Activated CD4-positive, alpha-beta memory T cell treated with anti-CD3 and anti-CD28 coated beads, Interleukin-2, amount 10 ng/mL, durations not matched to agents 7 days and 5 days (primary cell): ENCODE measurements at places on chromosomes 1 and 21. TPM values are rescaled to one million over a fixed set of nuclear protein-coding genes. Genes with fewer than 3 reads are reported as not detected.

DNA sequence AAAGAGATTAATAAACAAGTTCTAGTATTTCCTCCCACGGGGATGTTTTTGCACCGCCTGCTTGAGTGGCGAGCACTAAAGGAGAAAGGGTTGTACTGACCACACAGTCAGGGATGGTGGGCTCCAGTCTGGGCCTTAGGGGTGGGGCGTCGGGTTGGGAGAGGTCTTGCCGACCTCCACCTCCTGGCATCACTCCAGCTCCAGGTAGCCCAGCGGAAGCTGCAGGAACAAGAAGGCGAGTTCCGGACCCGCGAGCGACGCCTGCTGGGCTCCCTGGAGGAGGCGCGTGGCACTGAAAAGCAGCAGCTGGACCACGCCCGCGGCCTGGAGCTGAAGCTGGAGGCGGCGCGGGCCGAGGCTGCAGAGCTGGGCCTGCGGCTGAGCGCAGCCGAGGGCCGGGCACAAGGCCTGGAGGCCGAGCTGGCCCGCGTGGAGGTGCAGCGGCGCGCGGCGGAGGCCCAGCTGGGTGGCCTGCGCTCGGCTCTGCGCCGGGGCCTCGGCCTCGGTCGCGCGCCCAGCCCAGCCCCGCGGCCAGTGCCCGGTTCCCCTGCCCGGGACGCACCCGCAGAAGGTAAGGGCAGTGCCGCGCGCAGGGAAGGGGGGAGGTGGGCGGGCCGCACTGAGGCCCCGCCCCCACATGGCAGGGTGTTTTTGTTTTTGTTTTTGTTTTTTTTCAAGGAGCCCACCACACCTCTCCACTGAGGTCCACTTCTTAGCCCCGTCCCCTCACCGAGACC lies 19.7 kb downstream of the MFAP2 start:
- DNase-seq, result peak; percentile 86

Gene SYT2
- not detected for total RNA-seq

Gene LRRC71
- total RNA-seq, result not detected

DNA sequence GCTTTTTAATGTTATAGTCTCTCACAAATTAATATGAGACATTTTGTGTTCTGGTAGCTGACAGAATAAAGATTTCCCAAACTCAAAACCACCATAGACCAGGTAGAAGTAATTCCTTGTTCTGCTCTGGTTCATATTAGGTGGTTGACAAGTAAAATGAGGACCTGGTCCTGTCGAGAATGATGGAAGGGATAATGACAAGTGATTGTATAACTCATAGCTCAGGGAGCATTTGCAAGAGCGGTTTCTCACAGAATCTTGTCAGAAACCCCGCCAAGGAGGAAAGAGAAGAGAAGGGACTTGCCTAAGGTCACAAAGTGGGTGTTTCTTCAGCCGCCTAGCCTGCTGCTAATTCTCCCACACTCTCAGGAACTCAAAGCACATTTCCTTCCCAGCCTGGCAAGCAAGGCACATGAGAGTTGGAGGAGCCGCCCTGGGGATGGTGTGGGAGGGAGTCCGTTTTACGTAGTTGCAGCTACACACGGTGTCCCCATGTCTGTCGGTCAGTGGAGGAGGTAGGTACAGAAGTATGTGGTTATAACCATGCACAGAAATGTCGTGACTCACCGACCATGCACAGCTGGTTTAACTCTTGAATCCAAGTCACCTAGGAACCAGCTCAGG lies 46.5 kb downstream of the SAMD13 start:
- DNase-seq, result no peak

DNA sequence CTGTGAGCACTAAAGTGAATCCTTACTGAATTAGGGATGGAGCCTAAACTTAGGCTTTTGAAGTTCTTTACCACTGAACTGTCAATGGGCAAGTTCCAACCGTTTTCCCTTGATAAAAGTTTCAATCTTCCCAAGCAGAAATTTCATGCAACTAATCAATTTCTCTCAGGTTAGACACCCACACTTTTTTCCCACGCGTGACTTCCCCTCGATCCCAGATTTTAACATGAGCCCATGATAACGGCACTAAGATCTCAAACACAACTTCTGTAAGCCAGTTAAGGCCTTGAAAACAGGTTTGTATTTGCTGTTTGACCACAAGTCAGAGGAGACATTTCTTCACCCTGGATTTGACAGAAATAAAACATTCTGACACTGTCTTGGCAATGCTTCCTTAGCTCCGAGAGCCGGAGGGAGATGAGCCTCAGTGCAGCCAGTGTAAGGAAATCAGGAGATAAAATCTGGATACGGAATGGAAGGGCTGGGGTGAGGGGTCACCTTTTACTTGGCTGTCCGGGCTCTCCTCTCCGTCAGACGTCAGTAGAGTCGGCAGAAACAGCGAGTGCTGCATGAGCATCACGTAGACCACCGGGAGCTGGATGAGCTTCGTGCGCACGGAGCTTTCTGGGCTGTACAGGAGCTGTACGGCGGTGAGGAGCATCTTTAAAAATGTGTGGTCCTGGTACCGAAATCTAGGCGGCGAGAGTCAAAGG lies 39.7 kb downstream of the MRAP start:
- no peak for DNase-seq

DNA sequence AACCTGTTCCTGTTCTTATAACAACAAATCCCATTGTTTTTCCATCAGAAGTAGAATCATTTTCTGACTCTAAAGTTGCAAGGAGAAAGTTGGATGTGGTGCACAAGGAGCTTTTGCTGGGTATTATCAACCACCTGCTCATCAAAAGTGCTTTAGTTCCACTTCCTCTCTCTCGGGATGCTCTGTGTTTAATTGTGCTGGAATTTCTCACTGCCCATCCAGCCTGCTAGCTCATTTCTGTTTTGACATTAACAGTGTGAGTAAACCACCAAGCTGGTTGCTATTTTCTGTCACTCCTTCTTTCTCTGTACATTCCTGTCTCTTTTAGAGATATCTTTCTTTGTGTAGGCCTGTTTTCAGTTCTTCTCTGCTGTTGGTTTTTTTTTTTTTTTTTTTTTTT lies 6.0 kb downstream of the KDM4A start:
- DNase-seq, result no peak

DNA sequence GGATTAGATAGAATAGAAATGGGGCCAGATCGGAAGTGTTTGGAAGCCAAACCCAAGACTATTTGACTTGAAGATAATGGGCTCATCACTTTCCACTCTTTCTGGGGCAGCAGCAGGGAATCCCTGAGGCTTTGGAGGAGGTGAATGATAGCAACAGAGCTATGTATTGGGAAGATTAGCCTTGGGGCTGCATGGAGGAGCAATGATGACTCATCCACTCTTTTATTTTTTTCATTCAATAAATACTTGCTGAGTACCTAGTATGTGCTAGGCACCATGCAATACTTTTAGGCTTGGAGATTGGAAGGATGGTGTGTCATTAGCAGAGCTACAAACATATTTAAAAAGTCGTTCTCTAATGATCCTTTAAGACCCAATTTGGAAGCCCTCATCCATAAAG lies 166.9 kb upstream of the FOXD3 start:
- DNase-seq, result no peak

Gene LCE1E
- total RNA-seq, result not detected

GRCh38 chr21:42386034-42386591 lies 9.7 kb downstream of the TMPRSS3 start:
- no peak for DNase-seq

Gene MYBPH
- not detected for total RNA-seq

- DNase-seq, result no peak
Observed at GRCh38 chr1:168939110-168939946, 167.2 kb upstream of the ATP1B1 start.

- DNase-seq, result no peak
Observed at GRCh38 chr1:112737573-112737972, 22.4 kb upstream of the PPM1J start.

DNA sequence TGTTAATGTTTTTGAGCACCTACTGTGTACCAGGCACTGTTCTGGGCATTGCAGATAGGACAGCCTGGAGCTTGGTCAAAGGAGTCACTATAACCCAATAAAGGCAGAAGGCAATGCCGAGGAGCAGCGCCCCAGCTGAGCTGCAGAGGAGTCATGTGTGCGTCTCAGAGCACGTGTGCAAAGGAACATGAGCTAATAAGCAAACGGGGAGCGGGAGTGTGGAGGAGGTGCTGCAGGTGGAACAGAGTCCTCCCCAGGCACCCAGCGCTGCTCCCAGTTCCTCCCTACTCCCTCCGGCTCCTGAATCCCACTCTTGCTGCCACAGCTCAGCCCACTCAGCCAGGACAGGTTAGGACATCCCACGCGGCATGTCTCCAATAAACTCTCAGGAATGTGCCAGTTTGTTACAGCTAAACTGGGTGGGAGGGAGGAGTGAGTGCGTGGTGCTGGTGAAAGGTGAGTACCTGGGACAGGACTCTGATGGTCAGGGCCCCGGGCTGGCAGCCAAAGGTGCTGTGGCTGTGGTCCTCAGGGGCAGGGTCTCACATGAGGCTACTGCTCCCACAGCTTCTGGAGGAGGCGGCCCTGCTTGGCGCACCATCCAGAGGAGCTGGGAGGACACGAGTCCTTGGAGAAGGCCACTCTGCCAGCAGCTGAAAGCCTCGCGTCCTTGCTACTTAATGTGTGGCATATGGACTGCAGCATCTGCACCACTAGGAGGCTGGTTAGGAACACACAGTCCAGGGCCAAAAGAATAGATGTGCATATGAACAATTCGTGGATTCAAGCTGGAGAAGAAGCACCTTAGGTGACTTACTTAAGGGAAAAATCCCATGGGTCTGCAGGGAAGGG lies 52.3 kb downstream of the GRIK3 start:
- DNase-seq, result no peak

DNA sequence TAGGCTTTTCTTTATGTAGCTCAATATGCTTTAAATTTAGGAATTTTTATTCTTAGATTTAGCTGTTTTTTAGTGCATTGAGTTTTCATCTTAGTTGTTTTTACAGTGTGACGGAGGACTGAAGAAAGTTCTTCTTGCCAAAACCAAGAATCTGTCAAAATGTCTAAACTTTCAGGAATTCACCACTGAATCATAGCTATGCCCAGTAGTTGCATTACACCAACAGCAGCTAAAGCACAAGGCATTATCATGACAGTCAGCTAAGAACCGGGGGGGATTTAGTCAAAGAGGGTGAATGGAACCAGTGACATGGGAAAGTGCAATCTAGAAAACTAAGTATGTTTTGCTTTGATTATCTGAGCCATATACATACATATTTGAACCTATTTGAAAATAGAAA lies 6.5 kb upstream of the C1orf146 start:
- DNase-seq, result no peak

Gene MNDA
- not detected for total RNA-seq

DNA sequence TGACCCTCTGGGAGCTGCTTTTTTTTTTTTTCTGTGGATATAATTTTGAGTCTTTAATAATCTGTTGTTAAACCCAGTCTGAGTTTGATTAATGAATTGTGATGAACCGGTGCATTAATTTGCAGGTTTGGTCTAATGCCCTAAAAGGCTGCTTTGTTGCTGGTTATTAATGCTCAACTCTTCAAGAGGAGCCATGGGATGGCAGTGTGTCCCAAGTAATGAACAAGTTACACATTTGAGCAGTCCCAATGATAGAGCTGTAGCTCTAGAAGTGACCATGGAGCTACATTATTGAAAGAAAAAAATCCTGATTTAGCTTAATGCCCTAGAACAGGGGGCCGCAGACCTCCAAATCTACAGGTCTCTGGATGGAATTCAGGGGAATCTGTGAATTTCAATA lies 53.1 kb downstream of the RWDD3 start:
- DNase-seq, result no peak

DNA sequence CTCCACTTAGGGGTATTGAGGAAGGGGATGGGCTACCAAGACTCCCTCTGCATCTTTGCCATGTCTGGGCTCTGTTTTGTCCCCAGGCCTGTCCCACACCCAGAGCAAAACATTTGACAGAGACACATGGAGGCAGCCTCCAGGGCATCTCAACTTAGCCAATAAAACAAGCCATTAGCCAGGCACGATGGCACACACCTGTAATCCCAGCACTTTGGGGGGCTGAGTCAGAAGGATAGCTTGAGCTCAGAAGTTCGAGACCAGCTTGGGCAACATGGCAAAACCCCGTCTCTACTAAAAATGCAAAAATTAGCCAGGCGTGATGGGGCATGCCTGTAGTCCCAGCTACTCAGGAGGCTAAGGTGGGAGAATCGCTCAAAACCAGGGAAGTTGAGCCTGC lies 120.3 kb upstream of the IPO9 start:
- no peak for DNase-seq

GRCh38 chr1:57857809-57858208 lies 433.9 kb upstream of the DAB1 start:
- DNase-seq, result no peak

- no peak for DNase-seq
Observed at GRCh38 chr21:43294194-43294902, 125.5 kb downstream of the CRYAA start.

DNA sequence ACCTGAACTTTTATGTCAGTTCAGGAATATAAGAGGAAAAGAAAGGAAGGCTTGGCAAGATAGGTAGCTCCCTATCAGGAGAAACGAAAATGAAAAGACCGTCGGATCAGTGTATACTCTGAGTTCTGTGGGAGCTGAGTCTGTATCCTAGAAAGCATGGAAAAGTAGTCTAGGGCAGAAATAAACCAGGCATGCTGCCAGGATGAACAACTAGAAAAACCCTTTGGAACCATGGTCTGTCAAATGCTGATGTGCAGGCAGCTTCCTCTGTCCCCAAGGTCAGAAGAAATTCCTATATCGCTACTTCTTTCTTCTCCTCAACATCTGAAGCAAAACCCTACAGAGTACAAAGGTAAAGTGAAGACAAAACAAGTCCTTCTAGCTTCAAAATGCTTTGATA lies 268.8 kb downstream of the ST6GALNAC3 start:
- DNase-seq, result no peak

- no peak for DNase-seq
Observed at GRCh38 chr1:160618763-160619274, 28.0 kb downstream of the SLAMF1 start.

DNA sequence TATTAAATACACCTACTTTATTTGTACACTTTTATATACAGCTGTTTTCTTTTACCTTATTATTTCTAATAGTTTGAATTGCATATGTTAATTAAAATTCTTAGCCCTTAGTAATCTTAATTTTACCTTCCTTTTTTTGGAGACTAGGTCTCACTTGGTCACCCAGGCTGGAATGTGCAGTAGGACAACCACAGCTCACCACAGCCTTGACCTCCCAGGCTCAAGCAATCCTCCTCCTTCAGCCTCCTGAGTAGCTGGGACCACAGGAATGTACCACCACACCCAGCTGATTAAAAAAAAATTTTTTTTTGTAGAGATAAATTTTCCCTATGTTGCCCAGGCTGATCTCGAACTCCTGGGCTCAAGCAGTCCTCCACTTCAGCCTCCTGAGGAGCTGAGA lies 15.0 kb upstream of the SDC3 start:
- no peak for DNase-seq

- DNase-seq, result peak; percentile 47
Observed at GRCh38 chr1:160046494-160047110, 14.8 kb upstream of the PIGM start.

Gene ANKRD35
- total RNA-seq, result 0.33 TPM

GRCh38 chr1:230517786-230518185 lies 91.7 kb upstream of the PGBD5 start:
- no peak for DNase-seq

GRCh38 chr1:18373882-18374493 lies 106.7 kb upstream of the KLHDC7A start:
- no peak for DNase-seq
